ENCODE measurements at places on chromosomes 13 and 19.

DNA sequence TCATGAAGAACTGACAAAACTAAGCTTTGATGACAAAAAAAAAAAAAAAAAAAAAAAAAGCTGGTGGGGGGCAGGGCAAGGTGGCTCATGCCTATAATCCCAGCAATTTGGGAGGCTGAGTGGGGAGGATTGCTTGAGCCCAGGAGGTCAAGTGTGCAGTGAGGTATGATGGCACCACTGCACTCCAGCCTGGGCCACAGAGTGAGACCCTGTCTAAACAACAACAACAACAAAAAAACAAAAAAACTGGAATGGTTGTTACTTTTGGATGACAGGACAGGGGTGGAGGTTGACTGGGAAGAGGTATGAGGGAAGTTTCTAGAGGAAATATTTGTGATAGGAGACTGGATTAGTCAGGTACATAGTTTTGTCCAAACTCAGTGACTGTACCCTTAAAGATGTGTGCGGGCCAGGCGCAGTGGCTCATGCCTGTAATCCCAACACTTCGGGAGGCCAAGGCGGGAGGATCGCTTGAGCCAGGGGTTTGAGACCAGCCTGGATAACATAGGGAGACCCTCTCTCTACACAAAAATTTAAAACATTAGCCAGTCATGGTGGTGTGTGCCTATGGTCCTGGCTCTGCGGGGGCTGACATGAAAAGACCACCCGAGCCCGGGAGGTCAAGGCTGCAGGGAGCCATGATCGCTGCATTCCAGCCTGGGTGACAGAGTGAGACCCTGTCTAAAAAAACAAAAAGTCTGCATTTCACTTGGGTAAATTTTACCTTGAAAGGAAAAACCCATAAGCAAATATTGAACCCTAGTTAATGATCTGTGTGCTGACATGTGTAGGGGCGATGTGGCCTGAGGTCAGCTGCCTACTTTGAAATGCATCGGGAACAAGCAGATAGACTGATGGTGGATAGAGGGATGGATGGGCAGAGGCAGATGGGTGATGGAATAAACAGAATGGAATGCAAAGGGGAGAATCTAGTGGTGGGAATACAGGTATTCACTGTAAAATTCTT, 37.0 kb downstream of the CERS4 start:
- DNase-seq, result no peak

- DNase-seq, result no peak
Observed at GRCh38 chr19:34306213-34306661, 51.9 kb downstream of the GARRE1 start.

DNA sequence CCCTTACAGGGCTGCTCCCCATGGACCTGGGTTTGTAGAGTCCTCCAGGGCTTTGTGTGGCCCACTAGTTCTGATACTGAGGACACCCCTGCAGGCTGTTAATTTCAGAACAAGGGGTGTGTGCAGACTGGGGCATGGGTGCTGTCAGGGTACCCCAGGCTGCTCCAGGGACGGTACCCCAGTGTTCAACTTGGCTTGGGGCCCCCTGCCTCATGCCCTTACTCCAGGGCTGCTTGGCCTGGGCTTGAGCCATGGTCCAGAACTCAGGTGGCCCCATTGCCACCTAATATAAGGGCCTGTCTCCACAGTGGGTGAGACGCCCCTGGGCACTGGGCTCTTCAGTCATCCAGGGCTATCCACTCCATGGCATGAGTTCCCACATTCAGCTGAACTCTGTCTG, 1417.6 kb downstream of the UQCRFS1 start:
- no peak for DNase-seq

GRCh38 chr19:35436477-35437405, 11.3 kb upstream of the FFAR2 start:
- DNase-seq, result no peak

- no peak for DNase-seq
Observed at GRCh38 chr13:103078158-103078557, 11.9 kb upstream of the SLC10A2 start.

GRCh38 chr13:33181264-33181663, 104.3 kb downstream of the STARD13 start:
- DNase-seq, result no peak

DNA sequence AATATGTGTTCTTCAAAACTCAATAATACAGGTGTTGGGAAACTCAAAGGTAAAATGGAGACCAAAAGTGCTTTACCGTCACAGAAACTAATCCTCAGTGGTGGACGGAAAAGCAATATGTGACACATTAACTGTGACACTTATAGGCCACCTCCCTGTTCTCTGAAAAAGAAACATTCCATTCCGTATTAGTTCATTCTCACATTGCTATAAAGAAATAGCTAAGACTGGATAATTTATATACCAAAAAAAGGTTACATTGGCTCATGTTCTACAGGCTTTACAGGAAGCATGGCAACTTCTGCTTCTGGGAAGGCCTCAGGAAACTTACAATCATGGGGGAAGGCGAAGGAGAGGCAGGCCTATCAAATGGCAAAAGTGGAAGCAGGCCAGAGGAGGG, 435.3 kb upstream of the HTR2A start:
- no peak for DNase-seq

DNA sequence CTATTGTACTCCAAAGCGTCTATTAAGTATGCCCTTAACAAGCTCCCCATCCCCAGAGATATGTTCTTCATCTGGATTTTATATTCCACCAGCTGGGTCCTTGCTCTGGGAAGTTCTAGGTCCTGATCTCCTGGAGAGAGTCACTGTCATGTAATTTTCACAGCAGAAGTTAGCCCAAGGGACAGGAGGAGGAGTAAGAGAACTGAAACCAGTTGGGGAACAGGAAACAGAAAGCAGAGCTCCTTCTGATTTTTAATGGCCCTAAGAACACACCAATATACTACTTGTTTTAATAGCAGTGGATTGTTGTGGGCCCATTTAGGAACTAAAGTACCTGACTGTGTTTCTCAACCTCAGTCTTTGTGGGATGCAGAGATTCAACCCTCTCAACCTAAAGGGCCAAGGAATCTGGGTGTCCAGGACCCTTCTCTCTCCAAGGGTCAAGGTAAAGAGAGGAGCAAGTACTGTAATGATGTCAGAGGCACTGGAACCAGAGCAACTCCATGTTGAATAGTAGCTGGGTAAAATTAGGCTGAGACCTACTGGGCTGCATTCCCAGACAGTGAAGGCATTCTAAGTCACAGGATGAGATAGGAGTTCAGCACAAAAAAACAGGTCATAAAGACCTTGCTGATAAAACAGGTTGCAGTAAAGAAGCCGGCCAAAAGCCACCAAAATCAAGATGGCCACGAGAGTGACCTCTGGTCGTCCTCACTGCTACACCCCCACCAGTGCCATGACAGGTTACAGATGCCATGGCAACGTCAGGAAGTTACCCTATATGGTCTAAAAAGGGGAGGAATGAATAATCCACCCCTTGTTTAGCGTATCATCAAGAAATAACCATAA, 8.1 kb upstream of the FPR3 start:
- no peak for DNase-seq

- DNase-seq, result no peak
Observed at GRCh38 chr19:45508861-45509691, 1.8 kb downstream of the VASP start.

- DNase-seq, result no peak
Observed at GRCh38 chr13:94583926-94584325, 12.0 kb downstream of the TGDS start.

DNA sequence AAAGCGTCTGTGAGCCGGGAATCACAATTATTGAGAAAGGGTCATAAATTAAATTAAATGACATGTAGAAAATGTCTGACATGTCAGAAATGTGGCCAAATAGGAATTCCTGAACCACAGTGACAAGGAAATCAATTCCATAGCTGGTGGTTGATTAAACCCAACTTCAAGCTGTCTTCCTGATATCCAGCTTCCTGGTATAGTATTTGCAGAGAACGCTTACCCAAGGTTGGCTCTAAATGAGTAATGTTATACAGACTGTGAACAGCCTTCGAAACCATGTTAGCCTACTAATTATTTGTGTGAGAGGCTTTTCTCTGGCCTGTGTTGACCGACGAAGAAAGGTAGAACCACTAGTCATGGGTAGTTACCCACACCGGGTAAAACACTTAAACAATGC, 347.2 kb downstream of the RFC3 start:
- DNase-seq, result no peak

DNA sequence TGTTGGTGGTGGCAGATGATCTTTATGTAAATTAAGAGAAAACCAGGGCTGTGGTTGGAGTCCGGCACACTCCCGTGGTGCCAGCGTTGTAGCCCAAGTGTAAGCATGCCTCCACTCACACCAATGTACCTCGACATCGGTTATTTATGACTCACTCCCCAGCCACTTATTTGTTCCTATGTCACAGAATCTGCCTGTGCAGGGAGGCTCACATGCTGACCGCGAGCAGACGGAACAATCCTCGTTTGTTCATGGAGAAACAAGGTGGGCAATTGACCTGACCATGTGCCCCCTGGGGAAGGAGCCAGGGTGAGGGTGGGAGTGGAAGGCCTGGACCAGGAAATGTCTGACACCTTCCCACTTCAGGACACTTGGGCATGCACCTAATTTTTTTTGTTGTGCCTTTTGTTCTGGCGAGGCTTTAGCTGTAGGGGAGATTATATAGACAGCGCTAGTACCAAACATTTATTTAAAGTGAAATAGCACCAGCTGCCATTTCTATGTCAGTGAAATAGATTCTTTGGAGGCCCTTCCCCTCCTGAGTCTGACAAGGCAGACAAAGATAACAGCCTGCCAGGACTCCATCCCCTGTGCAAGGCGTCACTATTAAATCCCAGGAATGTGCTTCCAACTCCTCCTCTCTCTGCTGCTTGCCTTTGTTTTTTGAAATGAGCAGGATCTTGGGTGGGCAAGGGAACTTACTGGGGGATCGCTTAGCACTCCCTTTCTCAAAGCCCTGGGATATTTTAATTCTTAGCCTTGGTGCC, 394.2 kb downstream of the FGF9 start:
- no peak for DNase-seq

- DNase-seq, result no peak
Observed at GRCh38 chr13:21738630-21739029, 67.8 kb downstream of the FGF9 start.

Data from activated gamma-delta T cell treated with anti-CD3 and anti-CD28 coated beads, Interleukin-2, amount 50 U/mL, for 16 hours (primary cell).